ENCODE measurements at places on chromosomes 6 and 20.

DNA sequence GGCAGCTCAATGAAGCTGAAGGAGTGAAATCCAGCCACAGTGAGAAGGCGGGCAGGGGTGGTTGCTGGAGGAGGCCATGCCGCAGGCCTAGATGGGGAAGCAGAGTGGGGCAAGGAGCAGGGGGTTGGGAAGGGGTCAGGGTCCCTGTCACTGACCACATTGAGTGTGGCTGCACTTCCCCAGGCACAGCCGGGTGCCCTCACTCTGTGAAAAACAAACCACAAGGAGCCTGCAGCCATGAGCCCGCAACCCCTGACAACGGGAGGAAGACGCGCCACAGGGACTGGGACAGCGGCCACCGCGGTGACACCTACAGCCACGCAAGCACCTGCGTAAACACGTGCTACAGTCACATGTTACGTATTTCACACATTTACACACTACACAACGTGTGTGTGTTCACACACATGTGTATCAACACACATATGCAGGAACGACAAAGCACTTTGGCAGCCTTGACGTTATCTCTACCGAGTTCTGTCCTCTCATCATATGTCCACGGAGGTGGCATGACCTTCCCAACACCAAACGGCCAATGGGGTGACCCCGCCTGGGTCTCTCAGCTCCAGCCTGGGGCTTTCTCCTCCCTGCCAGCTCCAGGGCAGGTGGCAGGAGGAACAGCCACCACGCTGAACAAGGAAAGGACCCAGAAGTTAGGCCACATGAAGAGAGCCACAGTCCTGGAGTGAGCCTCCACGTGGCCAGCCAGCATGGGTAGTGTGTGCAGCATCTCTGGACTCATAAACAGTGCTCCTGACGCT, 137.6 kb upstream of the RPS6KA2 start:
- DNase-seq, result no peak

- no peak for DNase-seq
These were observed 6.5 kb downstream of the RNF24 start for GRCh38 chr20:4008877-4009276.

GRCh38 chr6:37521674-37522073, 22.0 kb upstream of the CCDC167 start:
- DNase-seq, result no peak

GRCh38 chr6:130834482-130835251, 7.5 kb downstream of the SMLR1 start:
- DNase-seq, result no peak

- DNase-seq, result no peak
These were observed 858 bp downstream of the RWDD1 start for GRCh38 chr6:116572162-116572561.

DNA sequence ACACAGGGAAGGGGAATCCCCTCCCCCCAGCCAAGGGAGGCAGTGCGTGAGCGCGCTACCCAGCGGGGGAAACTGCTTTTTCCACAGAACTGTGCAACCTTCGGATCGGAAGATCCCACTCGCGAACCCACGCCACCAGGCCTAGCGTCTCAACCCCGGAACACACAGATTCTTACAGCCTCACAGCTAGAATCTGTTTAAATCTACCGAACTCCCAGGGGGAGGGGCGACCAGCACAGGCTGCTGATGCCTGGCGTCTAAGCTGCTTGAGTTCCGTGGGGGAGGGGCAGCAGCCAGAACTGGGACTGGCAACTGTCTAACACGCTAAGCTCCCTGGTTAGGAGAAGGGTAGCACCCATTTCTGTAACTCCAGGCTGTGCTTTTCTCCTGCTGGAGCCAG, 217.3 kb upstream of the TENT5A start:
- DNase-seq, result no peak

DNA sequence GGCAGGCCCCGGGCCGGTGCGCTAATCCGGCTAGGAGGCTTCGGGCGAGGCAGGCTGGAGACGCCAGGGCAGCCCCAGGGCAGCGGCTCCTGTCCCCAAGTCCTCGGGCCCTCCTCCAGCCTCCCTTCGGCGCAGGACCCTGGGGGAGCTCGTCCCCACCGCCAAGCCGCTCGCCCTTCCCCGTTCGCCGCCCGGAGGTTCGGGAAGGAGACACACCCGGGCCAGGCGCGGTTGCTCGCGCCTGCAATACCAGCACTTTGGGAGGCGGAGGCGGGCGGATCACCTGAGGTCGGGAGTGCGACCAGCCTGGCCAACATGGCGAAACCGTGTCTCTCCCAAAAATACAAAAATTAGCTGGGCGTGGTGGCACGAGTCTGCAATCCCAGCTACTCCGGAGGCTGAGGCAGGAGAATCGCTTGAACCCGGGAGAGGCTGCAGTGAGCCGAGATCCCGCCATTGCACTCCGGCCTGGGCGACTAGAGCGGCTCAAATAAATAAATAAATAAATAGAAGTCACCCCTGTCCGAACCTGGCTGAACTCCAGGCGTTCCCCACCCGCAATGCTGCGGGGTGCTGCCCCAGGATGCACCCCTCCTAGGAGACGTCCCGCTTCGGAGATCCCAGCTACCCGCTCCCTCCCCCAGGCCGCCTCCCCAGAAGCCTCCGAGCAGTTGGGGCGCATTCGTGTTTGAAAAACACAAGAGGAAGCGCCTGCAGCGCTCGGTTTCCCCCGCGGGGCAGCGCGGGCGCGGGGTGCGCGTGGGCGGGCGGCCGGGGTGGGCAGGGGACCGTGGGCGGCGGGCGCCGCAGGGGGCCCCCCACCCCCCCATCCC, 27.5 kb downstream of the SERPINB9 start:
- peak; percentile 43 for DNase-seq

DNA sequence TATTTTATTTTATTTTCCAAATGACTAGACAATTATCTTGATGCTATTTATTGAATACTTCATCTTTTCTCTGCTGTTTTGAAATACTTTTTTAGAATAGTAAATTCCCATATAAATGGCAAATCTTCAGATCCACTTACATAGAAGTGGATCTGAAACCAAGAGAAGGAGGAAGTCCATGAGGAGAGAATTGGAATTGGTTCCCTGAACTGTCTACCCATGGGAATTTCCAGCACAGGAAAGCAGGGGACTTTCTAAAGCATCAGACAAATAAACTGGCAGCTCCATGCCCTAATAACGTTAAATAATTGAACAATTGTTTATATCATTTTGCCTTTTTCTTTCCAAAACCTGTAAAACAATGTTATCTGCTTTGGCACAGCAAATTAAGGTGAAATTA, 47.1 kb upstream of the PNRC1 start:
- no peak for DNase-seq

DNA sequence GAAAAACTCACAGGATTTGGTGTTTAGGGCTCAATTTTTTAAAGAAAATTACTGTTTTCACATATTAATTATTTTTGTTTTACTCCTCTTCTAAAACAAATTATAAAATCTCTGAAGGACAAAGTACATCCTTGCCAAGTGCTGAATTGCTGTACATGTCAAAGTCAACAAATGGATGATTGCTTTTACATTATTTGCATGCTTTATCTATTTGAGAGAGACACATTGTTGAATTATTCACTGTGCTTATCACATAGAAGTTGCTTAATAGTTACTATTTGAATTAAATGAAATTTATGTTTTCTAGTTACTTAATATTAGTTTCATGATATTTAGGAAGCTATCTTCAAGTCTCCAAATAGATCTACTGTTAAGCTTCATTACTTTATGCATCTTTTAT, 318.6 kb upstream of the PTCHD4 start:
- no peak for DNase-seq

DNA sequence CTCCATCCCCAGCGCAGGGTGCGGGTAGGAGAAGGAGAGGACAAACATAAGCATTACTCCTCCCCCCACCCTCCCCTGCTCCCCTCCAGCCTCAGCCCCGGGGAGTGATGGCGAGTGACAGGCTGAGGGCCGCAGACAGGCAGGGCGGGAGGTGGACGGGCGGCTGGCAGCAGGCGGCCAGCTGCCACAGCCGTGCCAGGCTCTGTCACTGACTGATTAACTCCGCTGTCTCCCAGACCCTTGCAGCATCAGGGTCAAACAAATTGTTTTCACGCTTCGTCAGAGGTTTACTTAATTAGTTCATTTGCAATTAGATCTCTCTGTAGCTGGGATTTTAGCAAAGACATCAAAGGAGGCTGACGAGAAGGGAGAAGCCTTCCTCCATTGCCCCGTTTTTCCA, 41.9 kb downstream of the FOXP4 start:
- DNase-seq, result no peak

- DNase-seq, result peak; percentile 63
These were observed 75.9 kb upstream of the MYL9 start for GRCh38 chr20:36465109-36466080.

DNA sequence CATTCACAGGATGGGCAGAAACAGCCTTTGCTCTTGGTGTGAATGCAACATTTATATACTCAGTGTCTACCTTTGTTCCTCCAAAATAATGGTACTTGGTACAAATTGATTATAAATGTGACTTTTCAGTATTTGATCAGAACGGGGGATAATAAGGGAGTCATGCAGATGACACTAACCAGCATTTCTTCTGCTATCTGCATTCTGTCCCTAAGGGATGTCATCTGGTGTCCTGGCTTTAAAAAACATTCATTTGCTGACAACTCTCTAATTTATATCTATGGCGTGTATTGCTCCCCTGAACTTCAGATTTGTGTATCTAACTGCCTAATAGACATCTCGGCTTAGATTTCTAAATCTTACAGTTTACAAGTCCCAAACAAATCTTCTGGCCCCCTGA, 76.4 kb upstream of the FLRT3 start:
- no peak for DNase-seq

DNA sequence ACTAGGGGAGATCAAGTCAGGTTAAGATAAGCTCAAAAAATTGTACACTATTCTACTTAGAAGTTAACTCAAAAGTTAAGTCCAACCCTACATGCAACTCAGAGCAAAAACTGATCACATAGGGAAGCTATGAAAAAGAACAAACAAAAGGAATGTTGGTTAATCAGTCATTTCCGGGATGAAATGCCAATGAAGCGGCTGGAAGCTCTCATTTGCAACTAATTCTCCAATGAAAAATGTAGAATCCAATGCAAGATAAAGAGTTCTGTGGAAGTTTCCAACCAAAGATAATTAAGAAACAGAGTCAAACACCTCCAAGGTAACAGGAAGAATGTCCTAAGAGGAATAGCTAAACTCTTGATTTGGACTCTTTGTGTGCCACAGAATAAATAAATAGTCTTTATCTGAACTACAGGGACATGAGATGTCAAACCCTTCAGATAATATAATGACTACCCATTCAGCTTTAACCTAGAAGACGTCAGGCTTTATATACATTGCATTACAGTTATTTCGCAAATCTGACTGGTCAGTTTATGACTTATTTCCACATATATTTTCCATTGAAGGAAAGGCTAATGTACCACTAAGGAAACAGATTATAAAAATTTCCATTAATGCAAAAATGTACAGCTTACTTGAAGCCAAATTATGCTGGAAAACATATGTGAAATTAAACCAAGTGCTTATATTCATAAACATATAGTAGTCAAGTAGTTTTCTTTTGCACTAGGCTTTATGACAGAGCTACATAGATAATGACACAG, 48.0 kb upstream of the DST start:
- DNase-seq, result no peak

GRCh38 chr6:44253307-44254101, 3.8 kb downstream of the SLC35B2 start:
- DNase-seq, result peak; percentile 74

- DNase-seq, result no peak
These were observed 8.4 kb downstream of the PAX1 start for GRCh38 chr20:21713901-21714296.

DNA sequence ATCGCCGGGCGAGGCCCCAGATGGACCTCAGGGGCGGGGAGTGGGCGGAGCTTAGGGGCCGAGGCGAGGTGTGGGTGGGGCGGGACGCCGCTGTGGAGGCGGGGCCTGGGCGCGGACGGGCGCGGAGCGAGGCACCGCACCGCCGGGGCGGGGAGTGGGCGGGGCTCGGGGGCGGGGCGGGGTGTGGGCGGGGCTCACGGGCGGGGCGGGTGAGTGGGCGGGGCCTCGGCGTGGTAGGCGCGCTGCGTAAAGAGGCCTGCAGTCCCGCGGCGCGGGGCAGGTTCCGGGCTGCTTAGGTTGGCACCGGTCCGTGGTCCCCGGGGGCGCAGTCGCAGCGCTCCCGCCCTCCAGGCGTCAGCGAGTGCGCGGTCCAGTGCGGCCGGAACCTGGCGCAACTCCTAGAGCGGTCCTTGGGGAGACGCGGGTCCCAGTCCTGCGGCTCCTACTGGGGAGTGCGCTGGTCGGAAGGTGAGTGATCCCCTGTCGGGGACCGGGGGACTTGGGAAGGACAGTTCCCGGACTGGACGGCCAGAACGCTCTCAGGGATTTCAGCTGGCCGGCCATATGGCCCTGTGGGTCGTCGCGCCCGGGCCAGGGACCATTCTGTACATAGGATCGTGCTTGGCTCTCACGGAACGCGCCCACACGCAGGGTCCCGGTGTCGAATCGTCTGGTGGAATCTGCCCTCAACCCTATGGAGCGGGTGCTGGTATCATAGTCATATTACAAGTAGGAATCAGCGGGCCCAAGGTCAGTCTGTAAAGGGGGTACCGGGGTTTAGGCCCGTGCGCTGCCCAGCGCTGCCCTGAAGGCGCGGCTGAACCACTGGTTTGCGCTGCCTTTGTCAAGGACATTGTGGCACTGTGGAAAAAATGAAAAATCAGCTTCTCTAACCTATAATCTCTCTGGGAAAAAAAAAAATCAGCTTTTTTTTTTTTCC, at the start of gene NQO2:
Gene NQO2 (plus strand): TSS at position 277 of the 940 bp plus-strand sequence. CDS start 6,659 bp downstream, outside the sequence.
- peak; percentile 87 for DNase-seq

- no peak for DNase-seq
These were observed 37.6 kb upstream of the CD83 start for GRCh38 chr6:14079971-14080370.

DNA sequence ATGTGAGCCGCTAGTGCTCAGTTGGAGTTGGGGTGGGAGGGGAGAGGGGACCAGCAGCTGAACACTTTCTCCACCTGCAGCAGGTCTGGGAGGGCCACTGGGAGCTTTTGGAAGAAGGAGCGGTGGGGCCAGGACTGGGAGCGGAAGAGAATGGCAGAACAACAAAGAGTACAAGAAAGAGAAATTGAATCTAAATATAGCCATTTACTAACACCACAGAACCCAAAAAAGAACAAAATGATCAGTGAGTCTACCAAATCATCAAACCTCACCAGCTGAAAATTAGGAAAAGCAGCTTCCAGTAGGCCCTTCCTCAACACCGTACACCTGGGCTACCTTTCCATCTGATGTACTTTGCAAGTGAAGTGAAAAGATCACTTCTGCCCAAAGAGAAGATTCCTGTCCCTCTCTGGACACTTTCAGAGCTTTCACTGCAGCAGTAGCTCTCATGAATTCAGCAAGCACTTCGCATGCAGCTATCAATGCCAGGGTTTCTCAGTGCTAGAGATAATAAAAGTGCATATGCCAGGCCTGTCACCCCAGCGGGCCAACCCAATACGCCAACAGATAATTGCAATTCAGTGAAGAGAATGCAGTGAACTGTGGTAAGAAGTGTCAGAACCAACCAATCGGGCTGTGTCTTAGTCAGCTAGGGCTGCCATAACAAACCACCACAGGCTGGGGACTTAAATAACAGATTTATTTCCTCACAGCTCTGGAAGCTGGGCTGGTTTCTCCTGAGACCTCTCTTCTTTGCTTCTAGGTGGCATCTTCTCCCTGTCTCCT, 597 bp downstream of the LY86 start:
- no peak for DNase-seq

Data from stimulated activated CD4-positive, alpha-beta T cell treated with anti-CD3 and anti-CD28 coated beads, Interleukin-4, amount 100 ng/mL, for 24 hours (primary cell).